ENCODE measurements at places on chromosomes 6 and 20. TPM values are rescaled to one million over a fixed set of nuclear protein-coding genes. Genes with fewer than 3 reads are reported as not detected.

GRCh38 chr6:148761527-148762011 is 14.7 kb downstream of the UST start:
- no peaks in the 10 kb centered on the region for H3K36me3 ChIP-seq
- H3K27me3 ChIP-seq = no peaks in the 10 kb centered on the region
- H3K27ac ChIP-seq = peak overlapping the region; percentile 98
- no peak for DNase-seq

DNA sequence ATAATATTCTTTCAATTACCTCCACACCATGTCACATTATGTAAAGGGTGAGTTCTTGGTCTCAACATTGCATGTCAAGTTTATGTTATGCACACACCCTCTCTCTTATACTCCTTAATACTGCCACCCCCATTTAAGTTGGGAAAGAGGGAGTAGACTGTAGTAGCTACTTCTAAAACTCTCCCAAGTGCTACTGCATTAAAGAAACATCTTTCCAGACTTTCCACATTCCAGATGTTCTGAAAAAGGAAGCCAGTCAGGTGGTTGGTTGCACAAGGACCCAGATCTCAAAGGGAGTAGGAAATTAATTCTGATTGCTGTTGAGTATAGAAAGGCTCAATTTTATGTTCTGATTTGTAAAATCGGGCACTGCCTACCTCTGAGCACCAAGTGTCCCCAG is 419.5 kb downstream of the CD83 start:
- no peak for DNase-seq
- peaks cover 6% of the 10 kb centered on the region for H3K4me1 ChIP-seq
- no peak overlapping the region for H3K27ac ChIP-seq
- H3K36me3 ChIP-seq = no peaks in the 10 kb centered on the region

GRCh38 chr6:73774311-73774774 is 78.3 kb downstream of the CD109 start:
- H3K27me3 ChIP-seq = no peaks in the 10 kb centered on the region
- no peaks in the 10 kb centered on the region for H3K4me1 ChIP-seq
- H3K27ac ChIP-seq = no peak overlapping the region
- no peak overlapping the region for H3K4me3 ChIP-seq
- no peak for DNase-seq

GRCh38 chr6:21309807-21310221 is 283.7 kb upstream of the SOX4 start:
- H3K36me3 ChIP-seq = no peaks in the 10 kb centered on the region
- H3K27ac ChIP-seq = no peak overlapping the region
- H3K4me1 ChIP-seq = no peaks in the 10 kb centered on the region

DNA sequence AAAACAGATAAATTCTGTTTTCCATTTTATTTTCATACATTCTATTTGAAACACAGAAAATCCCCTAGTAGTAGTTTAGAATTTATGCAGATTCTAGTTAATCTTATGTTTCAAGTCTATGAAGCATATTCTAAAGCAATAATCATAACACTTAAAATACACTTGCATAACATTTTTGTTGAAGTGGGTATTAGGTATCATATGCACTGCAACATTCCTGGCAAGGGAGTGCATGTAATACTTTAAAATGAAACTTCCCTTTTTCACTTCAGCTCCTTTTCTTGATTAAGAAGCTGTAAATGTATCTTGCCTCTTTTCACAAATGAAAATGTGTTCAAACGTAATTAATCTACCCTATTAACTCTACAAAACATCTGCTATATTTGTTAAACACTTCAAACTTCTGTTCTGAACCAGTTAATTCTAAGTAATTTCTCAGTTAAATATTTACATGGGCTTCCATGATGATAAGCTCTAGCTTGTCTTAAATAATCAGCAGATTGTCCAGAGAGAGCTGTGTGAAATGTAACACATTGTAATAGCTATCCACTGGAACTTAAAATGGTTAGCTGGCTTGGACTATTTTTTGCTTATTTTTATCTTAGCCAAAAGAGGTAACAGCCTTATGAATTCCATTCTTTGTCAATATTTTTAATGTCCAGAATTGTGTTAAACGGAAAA is 192.8 kb downstream of the COL19A1 start:
- no peaks in the 10 kb centered on the region for H3K27me3 ChIP-seq
- H3K4me3 ChIP-seq = no peak overlapping the region
- DNase-seq = no peak
- H3K36me3 ChIP-seq = peaks cover 5% of the 10 kb centered on the region

DNA sequence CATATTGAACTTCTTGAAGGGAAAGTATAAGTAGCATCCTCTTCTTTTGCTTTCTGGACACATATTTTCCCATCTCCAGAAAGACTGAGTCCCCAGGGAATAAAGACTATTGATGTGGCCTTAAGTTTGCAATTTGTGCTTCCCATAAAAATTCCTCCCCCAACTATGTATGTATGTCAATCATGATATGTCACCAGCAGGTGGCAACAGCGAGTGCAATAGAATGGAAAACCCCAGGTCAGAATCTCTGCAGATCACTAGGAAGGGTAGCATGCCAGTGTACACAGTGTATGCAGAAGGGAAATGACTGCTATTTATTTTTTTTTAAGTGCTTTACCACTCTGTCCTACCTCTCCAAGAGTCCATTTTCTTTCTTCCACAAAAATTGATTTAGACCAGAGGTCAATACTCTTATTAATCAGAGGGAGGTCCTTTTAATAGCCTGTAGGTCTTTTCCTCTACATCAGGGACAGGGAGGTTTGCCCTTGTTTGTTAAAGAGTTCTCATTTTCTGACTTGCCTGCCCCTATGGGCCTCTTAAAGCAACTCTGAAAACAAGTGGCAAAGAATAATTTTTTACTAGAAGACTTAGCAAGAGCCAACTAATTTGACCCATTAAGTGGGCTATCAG is 61.4 kb downstream of the BMP2 start:
- H3K4me1 ChIP-seq = no peaks in the 10 kb centered on the region
- no peak overlapping the region for H3K4me3 ChIP-seq
- peak; percentile 43 for DNase-seq
- no peaks in the 10 kb centered on the region for H3K27me3 ChIP-seq

- DNase-seq = peak; percentile 64
- H3K27ac ChIP-seq = no peak overlapping the region
- no peaks in the 10 kb centered on the region for H3K36me3 ChIP-seq
- H3K27me3 ChIP-seq = peaks cover 66% of the 10 kb centered on the region
Measured at GRCh38 chr6:99614430-99615186, 8.0 kb downstream of the PRDM13 start.

RSPO4 gene
- 0.37 TPM for total RNA-seq

DNA sequence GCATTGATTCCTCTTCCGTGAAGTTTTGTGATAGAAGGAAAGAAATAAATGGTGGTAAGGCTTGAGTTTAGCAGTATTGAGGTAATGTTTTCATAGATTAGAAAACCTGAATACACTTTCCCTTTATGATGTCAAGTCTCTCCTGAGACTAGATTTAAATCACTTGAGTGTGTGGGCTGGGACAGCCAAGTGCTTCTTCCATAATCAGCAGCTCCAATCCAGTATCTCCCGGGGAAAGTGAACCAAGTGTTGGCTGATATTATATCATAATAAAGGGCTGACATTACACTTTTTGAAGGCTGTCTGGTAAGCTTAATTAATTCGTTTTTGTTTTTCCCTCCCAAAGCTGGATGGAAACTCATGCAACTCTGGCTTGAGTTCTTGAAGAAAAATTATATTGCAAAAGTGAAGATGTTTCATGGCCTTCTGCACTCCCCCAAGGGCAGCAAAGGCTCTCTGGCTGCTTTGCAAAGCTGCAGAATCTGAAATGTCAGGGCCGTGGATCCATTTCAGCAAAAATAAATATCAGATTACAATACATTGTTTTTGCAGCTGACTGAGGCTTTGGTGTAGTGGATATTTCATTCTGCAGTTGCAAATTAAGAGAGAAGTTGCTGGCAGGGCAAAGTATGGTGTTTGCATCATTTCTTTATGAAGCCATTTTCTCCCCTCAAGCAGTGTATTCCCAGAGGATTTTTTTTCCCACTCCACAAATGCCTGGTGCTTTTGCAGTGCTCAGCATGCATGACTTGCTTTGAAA is 101.2 kb downstream of the MKKS start:
- DNase-seq = no peak
- no peak overlapping the region for H3K4me3 ChIP-seq
- H3K27me3 ChIP-seq = no peaks in the 10 kb centered on the region
- no peaks in the 10 kb centered on the region for H3K4me1 ChIP-seq
- H3K27ac ChIP-seq = no peak overlapping the region

DNA sequence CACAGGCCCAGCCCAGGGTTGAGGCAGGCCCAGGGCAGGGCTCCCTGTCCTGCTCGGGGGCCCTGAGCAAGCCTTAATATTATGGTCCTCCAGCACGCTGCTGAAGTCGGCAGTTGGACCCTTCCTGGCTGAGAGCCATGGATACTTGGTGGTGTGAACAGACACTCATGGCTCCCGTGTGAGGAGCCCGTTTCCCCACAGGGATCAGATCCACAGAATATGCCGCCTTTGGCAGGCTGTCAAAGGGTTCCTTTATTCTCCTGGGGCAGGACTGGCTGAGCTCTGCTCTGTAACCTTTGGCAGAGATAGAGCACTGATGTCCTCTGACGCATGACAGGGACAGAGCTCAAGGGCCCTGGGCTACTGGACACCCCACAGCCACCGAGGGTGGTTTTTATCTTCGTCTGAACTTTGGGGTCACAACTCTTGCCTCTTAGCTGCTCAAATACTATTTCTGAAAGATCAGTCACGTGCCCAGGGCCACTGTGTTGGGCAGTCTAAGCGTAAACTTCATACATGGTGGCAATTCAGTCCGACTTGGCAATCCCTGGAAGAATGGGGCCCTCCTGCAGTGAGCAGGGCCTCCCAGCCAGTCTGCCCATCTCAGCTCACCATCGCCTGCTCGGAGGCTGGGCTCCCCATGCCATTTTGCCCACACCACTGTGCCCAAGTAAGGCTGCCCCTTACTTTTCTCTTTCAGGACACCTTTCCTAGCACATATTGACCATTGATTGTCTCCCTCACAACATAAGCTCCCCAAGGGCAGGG is 49.1 kb downstream of the TTI1 start:
- H3K4me3 ChIP-seq = no peak overlapping the region
- no peak for DNase-seq
- no peak overlapping the region for H3K27ac ChIP-seq
- H3K27me3 ChIP-seq = no peaks in the 10 kb centered on the region
- peaks cover 44% of the 10 kb centered on the region for H3K36me3 ChIP-seq

Data from B cell (primary cell).